NCI-H2029 (cell line): ENCODE measurements at places on chromosomes 4 and X.

GRCh38 chr4:166391501-166391900, 518.5 kb downstream of the TLL1 start:
- DNase-seq, result no peak

DNA sequence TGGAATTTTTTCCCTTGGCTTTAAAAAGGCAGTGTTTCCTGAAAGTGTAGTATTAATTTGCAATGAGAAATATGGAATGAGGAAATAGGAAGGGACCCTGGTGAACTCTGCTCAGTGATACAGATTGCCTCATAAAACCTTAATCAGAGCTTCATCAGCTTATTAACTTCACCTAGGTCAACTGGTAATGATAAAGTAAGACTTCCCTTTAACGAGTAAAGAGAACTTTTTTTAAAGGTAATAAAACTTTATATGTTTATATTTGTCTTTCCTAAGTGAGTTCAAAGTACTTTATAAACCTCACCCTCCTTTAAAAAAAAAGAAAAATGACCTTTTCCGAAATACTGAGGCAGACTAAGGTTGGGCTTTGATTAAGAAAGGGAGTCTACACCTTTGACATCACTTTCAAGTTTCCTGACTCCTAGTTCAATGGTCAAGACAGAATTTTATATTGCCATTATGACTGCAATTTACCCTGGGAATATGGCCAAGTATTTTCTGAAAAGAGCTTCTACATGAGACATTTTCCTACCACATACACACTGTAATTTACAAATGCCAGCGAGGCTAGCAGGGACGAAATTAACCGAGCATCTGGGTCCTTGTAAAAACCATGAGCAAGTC, 706.3 kb upstream of the TENM3 start:
- DNase-seq, result no peak

- no peak for DNase-seq
Observed at GRCh38 chr4:73725985-73726384, 14.4 kb upstream of the CXCL8 start.

GRCh38 chr4:109915385-109916026, 2.8 kb downstream of the EGF start:
- DNase-seq, result no peak

DNA sequence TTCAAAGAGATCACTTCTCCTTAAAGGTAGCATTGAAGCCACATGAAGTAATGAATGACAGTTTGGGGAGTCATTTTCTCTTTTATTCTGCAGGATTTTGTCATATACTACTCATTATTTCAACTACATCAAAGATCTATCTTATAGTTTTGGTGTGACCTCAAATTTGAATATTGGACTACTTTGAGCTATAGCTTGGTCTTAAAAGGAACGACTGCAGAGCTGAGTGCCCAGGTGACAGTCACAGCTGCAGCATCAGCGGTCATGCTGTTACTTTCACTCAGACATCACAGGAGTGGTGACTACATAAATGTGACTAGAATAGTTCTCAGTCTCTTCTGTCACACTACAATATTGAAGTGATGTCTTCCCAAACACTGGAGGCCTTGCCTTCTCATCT, 10.7 kb upstream of the SPCS3 start:
- no peak for DNase-seq

DNA sequence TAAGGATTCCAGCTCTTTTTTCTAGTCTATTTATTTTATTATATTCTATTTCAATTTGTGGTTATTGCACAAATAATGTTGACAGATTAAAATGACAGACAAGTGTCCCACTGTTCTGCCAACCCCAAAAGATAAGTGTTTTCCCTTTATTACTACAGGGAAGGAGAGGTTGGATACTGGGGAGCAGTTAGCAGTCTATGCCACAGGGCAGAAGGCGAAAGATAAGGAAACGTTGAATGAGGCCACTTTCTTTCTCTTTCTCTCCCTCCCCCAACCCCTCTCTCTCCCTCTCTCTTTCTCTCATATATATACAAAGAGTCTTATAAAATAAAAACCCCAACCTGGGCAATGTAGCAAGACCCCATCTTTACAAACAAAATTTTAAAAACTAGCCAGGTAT, 31.6 kb downstream of the SLC9A6 start:
- no peak for DNase-seq
